ENCODE measurements at places on chromosomes 5 and 9. TPM values are rescaled to one million over a fixed set of nuclear protein-coding genes. Genes with fewer than 3 reads are reported as not detected.

DRD1 gene
- not detected for total RNA-seq

FBLL1 gene
- total RNA-seq = 0.39 TPM

GDF9 gene
- 0.35 TPM for total RNA-seq

ACO1 gene
- total RNA-seq = 50.6 TPM

TMEM38B gene
- total RNA-seq = 8.8 TPM

LOX gene
- total RNA-seq = 164 TPM

PCDHGA10 gene
- total RNA-seq = 12.4 TPM

NPDC1 gene
- total RNA-seq = 250 TPM

ADAMTS13 gene
- 3.6 TPM for total RNA-seq

SLC27A6 gene
- total RNA-seq = 0.29 TPM

PCDHGC5 gene
- 0.24 TPM for total RNA-seq

PLPPR1 gene
- 1.1 TPM for total RNA-seq

CTSL gene
- 139 TPM for total RNA-seq

RIOK2 gene
- 14.9 TPM for total RNA-seq

HSD17B4 gene
- 169 TPM for total RNA-seq

TLX3 gene
- not detected for total RNA-seq

CCDC180 gene
- total RNA-seq = 3.4 TPM

SPAG8 gene
- 0.53 TPM for total RNA-seq

ARL14EPL gene
- total RNA-seq = not detected

DND1 gene
- 1.1 TPM for total RNA-seq

PTTG1 gene
- total RNA-seq = 81.2 TPM

CRHBP gene
- 0.58 TPM for total RNA-seq

CCDC127 gene
- 5.2 TPM for total RNA-seq

PCDH12 gene
- total RNA-seq = 67.3 TPM

IFNW1 gene
- not detected for total RNA-seq

MAMDC2 gene
- 16.0 TPM for total RNA-seq

SPINK5 gene
- 0.12 TPM for total RNA-seq

MTREX gene
- 32.1 TPM for total RNA-seq

ZNF883 gene
- total RNA-seq = 4.1 TPM

KIF24 gene
- 1.8 TPM for total RNA-seq

QRFP gene
- total RNA-seq = not detected

GZMA gene
- not detected for total RNA-seq

PCDHA10 gene
- total RNA-seq = under 0.01 TPM

ESM1 gene
- 188 TPM for total RNA-seq

PDE4D gene
- 27.4 TPM for total RNA-seq

PAEP gene
- not detected for total RNA-seq

AK8 gene
- total RNA-seq = 1.5 TPM

SLC4A9 gene
- 0.06 TPM for total RNA-seq

DMGDH gene
- not detected for total RNA-seq

PCDHGA5 gene
- 2.1 TPM for total RNA-seq

C5orf34 gene
- 1.4 TPM for total RNA-seq

PKD2L2 gene
- total RNA-seq = not detected
